ENCODE measurements at places on chromosomes 2 and 18.

DNA sequence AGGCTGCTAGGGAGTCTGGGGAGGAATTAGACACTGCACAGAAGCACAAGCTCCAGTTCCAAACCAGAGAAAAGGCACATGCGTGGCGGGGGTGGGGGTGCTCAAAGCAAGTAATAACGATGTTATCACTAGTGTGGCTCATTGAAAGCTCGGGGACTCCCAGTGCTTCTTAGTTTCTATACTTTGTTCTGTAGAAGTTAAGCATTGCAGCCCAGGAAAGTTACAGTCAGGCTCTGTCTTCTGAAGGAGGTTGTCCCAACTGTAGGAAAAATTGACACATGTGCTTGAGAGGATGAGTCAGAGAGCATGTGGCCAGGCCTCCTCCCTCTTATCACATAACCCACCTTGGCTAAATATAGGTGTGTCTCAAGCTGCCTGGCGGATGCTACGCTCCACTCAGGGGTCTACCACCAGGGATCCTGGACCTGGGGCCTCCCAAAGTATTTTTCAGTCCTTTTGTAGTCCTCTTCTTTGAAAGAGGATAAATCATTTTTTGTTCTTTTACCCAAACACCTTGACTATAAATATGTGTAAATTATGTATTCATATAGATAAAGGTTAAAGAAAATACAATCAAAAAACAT lies 3.8 kb downstream of the GALNT5 start:
- peak; percentile 62 for DNase-seq

- DNase-seq, result no peak
Observed at GRCh38 chr2:8496079-8496478, 185.8 kb upstream of the ID2 start.

GRCh38 chr2:159722580-159722979 lies 10.3 kb downstream of the MARCHF7 start:
- no peak for DNase-seq

DNA sequence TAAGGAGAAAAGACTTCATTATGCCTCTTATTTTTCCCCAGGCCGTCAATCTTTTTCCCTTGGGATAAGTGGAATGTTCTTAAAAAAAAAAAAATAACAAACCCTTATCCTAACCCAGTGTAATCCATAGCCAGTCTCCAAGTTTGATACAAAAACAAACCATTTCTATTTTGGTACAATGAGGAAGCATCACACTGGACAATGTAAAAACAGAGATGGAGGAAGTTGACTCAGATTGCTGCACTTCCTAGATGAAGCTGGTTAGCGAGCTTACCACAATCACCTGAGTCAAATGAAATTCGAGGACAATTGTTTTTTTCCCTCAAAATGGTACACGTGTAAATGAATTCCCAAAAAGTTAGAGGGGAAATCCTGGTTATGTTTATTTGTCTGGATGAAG lies 259.7 kb downstream of the TCF4 start:
- no peak for DNase-seq

DNA sequence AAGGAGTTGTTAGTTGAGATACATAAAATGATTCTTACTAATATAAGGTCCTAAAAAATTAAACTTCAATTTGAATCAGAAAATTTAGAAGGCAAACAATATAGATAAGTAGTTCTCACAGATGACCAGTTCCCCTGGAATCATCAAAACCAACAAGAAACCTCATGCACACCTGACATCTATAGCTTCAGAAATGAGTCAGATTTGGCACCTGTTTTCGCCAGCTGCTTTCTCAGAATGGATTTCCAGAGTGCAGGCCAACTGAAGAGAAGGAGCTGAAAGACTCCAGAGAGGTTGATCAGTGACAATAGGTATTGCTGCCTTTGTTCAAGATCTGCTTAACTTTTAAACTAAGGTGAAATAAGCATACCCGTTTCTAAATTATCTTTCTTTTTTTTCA lies 192.4 kb downstream of the RDH14 start:
- DNase-seq, result no peak

- no peak for DNase-seq
Observed at GRCh38 chr2:105723431-105723830, 21.3 kb upstream of the NCK2 start.

DNA sequence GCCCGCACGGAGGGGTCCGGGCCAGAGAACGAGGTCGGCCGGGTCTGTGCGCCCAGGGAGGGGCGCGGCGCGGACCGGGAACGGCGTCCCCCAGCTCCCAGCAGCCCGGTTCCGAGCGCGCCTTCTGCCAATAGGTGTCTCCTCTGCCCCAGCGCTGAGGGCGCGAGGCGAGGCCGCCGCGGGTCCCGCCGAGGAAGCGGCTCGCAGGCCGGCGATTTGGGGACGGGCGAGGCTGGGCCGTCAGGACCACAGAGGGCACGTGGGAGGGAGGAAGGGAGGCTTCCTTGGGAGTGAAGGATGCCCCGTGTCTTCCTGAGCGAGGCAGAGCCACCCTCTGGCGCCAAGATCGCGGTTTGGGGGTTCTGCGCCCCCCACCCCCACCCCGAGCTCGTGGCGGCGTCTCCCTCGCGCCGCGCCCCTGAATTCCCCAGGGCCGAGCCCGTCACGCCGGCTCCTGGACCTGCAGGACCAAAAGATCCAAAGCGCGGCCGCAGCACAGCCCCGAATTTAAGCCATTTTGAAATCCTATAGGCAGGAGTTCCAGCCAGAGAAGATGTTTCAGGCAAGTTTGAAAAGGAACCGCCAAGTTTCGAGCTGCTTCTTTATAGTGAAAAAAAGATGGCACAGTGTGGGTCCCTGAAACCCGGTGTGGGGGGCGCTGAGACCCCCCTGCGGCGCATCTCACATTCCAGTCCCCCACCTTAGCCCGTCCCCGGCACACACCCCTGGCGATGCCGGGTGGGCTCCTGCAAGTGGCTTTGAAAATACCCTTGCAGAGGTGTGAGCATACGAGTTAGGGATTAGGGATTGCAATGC lies 909 bp downstream of the NFATC1 start:
- DNase-seq, result no peak

DNA sequence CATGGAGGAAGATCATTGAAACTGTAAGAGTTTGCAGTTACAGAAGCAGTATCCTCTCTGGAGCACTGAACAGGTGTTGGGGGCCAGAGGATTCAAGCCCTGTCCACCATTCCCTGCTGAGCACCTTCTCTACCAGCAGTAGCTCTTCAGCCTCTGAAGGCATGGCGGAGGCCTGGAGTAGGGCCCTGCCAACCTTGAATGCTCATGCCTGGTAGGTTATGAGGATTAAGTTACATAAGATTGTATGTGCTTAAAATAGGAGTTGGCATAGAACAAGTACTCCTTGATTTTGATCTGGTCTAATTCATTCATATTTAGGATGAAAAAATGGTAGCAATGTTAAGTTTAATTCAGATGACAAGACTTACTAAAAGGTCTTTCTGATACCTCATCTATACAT lies 40.2 kb downstream of the FMNL2 start:
- no peak for DNase-seq

GRCh38 chr18:74669136-74669798 lies 71.6 kb downstream of the ZNF407 start:
- no peak for DNase-seq

GRCh38 chr2:238423561-238424312 lies 3.0 kb upstream of the ASB1 start:
- DNase-seq, result no peak

DNA sequence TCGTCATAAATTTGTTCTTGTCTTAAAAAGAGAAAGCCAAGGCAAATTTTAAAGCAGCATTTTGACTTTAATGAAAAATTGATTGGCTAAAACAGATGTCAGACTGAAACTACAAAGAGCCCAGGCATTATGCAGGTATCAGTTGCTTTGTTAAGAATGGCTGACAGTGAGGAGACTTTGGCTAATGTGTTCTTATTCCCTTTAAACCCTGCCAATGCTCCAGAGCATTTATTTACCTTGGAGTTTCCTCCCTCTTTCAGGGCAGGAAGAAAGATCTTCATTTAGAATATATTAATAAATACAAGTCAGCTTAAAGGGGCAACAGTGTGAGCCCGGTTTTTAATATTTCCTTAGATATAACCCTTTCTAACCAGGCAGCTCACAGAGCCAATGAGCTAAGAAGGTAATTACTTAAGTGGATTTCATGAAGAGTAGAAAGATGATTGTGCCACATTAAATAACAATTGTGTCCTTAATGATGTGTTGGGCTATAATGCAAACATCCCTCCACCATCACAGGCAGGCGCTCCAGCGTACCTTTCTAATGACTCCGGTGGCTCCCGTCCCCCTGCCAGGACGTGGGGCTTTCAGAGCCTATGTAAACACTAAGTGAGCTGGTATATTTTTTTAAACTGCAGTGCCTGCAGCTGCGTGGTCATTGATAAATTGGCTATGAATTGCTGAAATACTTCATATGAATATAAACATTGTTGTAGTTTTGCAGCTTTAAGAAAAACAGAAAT lies 349.4 kb upstream of the POU3F3 start:
- DNase-seq, result no peak

- no peak for DNase-seq
Observed at GRCh38 chr2:23599667-23600066, 214.7 kb downstream of the KLHL29 start.

GRCh38 chr2:54083021-54083420 lies 32.4 kb upstream of the ACYP2 start:
- no peak for DNase-seq

GRCh38 chr2:232336981-232337720 lies 41.4 kb upstream of the ALPP start:
- DNase-seq, result no peak

- DNase-seq, result no peak
Observed at GRCh38 chr18:6595666-6596065, 133.8 kb upstream of the ARHGAP28 start.

GRCh38 chr18:45321520-45321919 lies 293.8 kb upstream of the SLC14A2 start:
- DNase-seq, result no peak

DNA sequence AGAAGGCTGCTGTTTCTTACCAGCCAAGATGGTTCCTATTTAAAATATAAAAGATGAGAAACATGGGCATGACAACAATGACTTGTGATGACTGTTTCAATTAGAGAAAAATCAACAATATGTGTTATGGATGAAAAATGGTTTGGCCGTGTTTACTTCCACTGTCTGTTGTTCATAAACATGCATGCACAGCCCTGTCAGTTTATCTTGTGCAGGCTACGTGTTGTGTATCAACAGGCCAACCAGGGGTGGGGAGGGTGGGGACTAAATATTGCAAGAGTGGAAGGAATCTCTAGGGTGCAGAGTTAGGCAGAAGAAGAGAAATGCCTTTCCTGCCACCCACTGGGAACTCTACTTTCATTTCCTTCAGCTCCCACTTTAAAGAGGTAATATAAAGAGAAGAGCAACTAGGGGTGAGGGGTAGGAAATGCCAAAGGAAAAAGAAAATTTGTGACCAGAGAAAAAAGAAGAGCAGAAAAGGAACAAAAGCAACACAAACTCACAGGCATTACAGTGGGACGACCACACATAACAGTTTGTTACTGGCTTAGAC lies 116.8 kb upstream of the MEIS1 start:
- no peak for DNase-seq

- no peak for DNase-seq
Observed at GRCh38 chr2:68292108-68292710, 27.5 kb downstream of the CNRIP1 start.

GRCh38 chr2:141341444-141341843 lies 789.4 kb downstream of the LRP1B start:
- no peak for DNase-seq

DNA sequence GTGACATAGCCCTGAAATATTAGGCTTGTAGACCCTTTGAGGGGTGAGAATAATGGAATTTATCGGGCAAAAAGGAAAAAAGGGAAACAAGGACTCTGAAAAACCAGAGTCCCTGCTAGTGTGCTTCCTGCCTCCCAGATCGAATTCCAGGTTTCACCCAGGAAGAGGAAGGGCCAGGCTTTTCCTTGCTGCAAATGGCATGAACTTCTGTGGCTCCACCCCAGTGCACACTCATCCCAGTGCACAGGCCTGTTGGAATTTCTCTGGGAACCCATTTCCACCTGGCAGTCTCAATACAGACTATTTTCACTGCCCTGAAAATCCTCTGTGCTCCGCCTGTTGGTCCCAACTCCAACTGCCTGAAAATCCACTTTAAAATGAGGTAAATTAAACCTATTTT lies 29.9 kb downstream of the C18orf54 start:
- no peak for DNase-seq

GRCh38 chr2:234047361-234047760 lies 3.1 kb upstream of the SPP2 start:
- no peak for DNase-seq

GRCh38 chr18:42025974-42026625 lies 71.1 kb downstream of the PIK3C3 start:
- DNase-seq, result no peak

DNA sequence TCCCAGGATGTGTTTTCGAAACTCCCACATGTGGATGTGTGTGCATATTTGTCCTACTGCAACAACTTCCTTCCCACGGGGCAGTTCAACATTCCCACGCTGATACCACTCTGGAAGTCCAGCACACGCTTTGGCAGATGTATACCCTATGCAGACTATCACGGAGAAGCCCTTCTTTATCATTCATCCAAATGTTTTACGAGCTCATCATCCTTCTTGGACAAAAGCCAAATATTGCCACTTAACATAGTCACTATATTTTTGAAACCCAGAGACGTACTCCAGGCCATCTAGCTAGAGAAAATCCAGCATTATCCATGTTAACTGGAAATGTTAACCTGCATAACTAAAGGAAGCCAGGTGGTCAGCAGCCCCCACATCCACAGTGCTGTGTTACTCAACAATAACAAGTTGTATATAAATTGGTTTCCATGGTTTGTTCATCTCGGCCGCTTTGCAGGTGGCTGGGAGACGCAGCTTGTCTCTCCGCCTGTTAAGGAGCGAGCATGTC lies 131.5 kb downstream of the ZNF532 start:
- no peak for DNase-seq

- DNase-seq, result no peak
Observed at GRCh38 chr2:120483355-120483754, 137.4 kb downstream of the INHBB start.

DNA sequence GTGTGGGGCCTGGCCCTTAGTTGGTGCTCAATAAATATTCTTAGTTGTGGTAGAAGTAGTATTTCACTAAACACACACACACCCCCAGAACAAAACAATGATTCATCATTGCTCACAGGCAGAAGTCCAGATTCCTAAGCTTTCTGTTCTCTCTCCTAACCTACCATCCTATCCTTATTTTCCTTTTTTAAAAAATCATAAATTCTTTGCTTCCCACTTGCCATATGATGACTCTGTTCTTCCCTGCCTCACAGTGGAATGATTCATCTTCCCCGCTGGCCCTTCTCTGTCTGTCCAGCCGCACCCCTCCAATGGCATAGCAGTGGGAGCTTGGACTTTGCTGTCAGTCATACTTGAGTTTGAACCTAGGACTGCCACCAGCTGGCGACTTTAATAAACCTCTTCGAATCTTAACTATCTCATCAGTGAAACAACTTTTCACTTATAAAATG lies 5.2 kb downstream of the EML6 start:
- DNase-seq, result no peak

- no peak for DNase-seq
Observed at GRCh38 chr2:18544171-18544570, 16.3 kb downstream of the RDH14 start.
